ENCODE measurements at places on chromosomes 16 and 17.

GRCh38 chr16:79644971-79645667 lies 44.6 kb upstream of the MAF start:
- no peak for DNase-seq

DNA sequence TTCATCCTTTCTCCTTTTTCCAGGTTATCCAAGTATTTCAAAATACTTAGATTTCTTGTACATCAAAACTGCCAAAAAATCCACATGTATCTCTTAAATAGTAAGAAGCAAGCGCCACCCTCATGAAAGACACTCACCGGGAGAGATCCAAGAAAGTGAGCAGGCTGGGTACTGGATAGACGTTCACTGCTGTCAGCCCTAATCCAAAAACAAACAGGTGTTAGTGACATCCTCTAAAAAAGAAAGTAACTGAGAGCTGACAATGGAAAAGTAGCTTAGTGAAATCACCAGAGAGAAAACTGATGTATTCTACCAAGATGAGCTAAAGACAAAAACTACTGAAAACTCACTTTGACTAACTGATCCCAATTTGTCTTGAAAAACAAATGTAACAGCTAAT lies 46.1 kb downstream of the MARVELD3 start:
- no peak for DNase-seq

GRCh38 chr17:58105093-58105492 lies 21.9 kb downstream of the DYNLL2 start:
- DNase-seq = no peak

GRCh38 chr17:14712611-14713021 lies 411.7 kb downstream of the HS3ST3B1 start:
- DNase-seq = no peak

DNA sequence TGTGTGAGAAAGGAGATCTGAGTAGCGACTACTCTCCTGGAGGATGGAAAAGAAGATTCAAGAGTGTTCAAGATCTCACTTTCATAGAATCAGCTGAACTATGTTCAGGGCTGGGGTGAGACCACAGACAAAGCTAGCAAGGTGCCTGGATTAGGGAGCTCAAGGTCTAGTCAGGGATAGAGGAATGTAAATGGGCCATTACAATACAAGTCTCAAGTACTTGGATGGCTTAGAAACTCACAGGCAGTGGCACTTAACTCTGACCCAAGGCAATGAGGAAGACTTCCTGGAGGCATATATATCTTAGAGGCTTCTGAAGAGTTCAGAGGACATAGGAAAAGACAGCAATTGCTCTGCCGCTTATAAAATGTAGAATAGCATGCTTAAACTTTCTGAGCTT lies 184.9 kb upstream of the CDH11 start:
- DNase-seq = no peak

DNA sequence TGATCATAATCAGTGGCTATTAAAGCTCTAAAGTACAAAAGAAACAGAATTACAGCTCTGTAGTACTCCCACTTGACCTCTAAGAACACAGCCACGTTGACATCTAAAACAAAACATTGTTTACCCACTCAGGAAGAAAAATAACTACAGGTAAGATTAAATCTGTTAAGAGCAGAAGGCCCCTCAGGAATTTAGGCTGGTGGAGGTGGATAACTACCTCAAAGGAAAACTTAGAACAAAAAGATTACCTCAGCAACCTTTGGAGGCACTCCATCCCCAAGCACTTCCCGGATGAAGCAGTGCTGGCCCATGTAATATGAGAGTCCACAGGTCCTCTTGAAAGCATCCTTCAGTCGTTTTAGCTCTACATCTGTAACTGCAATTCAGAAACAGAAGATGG lies 46.7 kb downstream of the USP32 start:
- DNase-seq = no peak

GRCh38 chr16:2370721-2371120 lies 30.2 kb upstream of the ABCA3 start:
- DNase-seq = no peak

- no peak for DNase-seq
These were observed 64.6 kb upstream of the CRHR1 start for GRCh38 chr17:45719335-45720071.

DNA sequence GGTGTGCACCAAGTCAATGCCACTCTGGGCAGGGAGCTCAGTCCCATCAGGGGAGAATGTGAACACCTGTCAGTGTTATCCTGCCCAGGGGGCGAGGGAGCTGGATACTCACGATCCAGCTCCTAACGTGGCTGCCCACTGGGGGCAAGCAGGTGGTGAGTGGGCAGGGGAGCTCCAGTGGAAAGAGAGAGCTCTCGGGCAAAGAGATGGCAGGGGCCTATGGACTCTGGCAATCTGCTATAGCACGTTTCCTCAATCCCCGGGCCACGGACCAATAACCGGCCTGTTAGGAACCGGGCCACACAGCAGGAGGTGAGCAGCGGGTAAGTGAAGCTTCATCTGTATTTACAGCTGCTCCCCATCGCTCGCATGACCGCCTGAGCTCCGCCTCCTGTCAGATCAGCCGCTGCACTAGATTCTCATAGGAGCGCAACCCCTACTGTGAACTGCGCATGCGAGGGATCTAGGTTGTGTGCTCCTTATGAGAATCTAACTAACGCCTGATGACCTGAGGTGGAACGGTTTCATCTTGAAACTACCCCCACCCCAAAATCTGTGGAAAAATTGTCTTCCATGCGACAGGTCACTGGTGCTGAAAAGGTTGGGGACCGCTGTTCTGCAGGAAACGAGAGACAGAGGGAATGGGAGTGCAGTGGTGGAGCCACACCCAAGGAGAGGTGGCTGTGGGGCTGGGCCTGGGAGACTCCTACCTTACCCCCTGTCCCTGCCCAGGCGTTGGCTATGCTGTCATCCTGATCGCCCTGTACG lies 15.6 kb downstream of the SLC6A2 start:
- DNase-seq = no peak

DNA sequence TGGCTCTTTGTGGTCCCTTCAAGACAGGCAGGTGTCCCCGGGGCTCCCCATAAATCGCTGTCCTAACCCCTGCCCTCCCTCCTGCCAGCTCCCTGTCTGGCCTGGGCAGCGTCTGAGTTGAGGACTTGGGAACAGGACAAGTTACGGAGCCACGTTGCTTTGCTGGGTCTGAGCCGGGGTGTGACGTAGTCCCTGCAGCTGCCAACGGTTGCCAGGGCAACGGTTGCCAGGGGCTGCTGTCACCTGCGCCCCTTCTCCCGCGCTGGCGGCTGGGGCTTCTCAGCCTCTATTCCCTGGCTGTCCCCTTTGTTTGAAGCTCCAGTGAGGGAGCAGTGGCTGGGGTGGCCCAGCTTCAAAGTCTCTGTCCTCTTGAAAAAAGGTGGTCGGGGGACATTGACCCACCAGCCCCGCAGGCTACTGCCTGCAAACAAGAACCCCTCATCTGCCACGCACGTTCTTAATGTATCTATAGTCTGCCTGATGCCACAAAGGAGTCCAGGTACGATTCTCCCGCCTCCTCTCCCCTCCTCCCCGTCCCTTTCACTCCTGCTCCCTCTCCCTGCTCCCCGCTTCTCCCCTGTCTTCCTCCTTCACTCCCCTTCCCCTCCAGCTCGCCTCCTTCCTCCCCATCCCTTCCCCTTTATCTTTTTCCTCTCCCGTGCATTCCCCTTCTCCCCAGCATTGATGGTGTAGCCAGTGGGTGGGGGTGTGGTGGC lies 10.9 kb downstream of the ADGRG1 start:
- DNase-seq = no peak

GRCh38 chr17:61972311-61972710 lies 44.5 kb upstream of the INTS2 start:
- DNase-seq = no peak

DNA sequence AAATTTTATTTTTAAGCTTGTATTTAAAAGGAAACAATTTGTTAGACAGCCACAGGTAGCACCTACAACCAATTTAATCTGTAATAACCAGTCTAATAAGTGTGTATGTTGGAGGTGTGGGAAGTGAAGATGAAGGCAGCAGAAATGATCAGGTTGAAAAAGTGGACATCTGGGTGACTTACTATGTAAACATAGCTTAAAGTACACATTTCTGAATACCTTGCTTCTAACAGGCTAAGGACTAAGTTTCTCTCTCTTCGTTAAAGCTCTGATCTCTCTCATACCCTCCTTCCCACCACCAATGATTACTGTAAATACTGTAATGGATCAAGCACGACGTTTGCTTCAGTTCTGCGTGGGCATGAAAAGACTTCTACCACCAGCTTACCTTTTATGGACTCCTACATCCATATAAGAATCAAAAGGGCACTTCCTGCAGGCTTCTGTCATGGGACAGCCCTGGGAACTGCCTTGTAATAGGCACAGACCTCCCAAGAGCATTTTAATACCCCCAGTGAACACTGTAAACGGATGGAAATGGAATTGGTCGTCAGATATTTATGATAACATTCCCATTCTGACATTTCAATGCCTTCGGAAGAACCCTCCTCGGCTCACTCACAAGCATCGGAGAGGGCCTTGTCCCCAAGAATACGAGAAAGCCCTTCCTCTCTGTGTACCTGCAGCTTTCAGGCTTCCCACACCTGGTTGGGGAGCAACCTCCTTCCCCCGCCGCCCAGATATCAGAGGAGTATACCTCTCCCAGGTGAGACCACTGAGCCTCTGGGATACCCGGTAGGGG lies 700 bp downstream of the CCDC43 start:
- DNase-seq = no peak

- no peak for DNase-seq
These were observed 7.4 kb downstream of the ELOB start for GRCh38 chr16:2769675-2770056.

DNA sequence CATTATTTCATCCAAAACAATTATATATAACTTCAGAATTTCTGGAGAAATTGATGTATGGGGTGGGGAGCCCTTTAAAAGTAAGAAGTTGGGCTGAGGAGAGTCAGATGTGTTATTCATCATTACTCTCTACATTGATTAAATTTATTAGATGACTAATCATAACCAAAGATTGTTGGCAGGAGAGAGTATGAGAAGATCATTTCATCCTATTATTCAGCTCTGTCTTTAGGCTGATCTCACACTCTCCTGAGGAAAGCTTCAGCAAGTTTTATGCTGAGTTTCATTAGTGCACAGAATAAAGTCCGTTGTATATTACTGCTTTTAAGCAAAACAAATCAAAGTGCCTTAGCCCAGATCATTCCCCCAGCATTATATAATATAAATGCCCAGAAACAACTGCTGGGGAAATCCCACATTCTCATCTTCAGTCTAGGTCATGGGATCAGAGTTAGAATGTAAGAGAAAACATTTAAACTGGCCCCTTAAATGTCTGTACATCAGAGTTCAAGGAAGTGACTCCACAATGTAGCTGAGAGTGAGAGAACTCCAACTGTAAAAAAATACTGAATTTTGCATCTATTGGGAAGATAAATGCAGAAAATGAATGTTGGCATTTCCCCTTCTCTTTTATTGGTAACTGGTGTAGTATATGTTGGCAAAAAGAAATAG lies 130.1 kb upstream of the HLF start:
- DNase-seq = no peak

GRCh38 chr16:76837872-76838271 lies 353.1 kb upstream of the MON1B start:
- no peak for DNase-seq

- DNase-seq = no peak
These were observed 1.6 kb downstream of the HEATR3 start for GRCh38 chr16:50067290-50067853.

DNA sequence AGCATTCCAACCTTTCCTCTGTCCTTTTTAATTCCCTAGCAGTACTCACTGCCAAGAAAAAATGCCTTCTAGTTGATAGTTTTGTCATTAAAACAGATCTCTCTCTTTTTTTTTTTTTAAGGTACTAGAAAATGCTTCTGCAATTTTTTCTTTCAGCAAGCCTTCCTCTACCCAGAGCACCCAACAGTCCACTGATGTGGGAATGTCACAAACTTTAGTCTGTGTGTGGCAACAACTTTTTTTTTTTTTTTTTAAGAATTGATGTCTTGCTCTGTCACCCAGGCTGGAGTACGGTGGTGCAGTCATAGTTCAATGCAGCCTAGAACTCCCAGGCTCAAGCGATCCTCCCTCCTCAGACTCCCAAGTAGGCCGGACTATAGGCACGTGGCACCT lies 34.7 kb downstream of the CDRT15 start:
- DNase-seq = no peak

DNA sequence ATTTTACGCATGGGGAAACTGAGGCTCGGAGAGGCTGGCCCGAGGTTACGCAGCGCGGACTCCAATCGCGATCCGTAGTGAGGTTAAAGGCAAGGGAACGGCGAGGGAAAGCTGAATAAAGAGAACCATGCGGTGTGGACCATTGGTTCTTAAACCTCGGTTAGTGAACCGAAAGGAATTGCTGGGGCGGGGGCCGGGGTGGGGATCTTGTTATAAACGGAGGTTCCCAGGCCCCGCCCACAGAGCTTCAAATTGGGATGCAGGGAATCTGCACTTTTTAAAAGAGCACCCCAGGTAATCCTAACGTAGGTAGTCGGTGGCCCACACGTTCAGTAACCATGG lies 524 bp downstream of the IQCK start:
- no peak for DNase-seq

- no peak for DNase-seq
These were observed 200.4 kb upstream of the PMFBP1 start for GRCh38 chr16:72372087-72373045.

GRCh38 chr17:19805006-19805405 lies 56.9 kb upstream of the ALDH3A1 start:
- DNase-seq = no peak

- no peak for DNase-seq
These were observed 111.4 kb downstream of the UTP18 start for GRCh38 chr17:51371732-51372151.

DNA sequence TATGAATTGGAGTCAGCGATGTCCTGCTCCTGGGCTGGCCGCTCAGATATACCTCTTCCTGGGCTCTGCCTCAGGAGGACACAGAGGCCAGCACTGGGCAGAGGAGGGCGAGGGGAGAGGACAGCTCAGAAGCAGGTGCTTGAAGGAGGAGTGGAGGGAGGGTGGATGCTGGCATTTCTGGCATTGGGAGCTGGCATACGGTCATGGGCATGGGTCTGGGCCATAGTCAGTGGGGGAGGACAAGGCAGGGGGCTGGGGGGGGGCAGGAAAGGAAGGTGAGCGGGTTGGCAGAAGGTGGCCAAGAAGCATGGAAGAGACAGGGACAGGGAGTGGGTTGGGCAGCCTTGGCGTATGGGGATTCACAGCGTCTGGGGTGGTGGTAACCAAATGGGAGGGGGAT lies 16.7 kb upstream of the RAP1GAP2 start:
- no peak for DNase-seq

All from stimulated activated CD8-positive, alpha-beta memory T cell treated with anti-CD3 and anti-CD28 coated beads, Interleukin-15, amount 100 ng/mL, for 4 hours (primary cell).